AG20443 (cell line): ENCODE measurements at places on chromosomes 6 and 20.

- no peak for DNase-seq
Measured at GRCh38 chr20:2707353-2708072, 14.9 kb downstream of the EBF4 start.

DNA sequence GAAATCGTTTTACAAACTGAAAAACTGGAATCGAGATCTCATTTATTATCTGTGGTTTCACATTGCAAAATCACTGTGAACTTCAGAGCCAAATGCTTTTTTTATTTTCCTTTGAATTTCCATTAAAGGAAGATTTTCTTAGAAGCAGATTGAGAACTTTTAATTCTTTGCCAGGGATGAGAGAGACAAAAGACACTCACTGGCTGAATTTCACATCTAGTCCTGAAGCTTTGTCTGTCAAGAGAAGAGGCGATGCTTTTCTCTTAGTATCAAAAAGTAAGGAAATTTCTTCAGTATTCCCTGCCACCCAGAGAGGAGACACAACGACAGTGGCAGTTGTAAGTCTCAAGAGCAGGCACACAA, 141.8 kb downstream of the TMEM200A start:
- DNase-seq: no peak

GRCh38 chr6:169296170-169296569, 42.5 kb upstream of the THBS2 start:
- DNase-seq: no peak

- no peak for DNase-seq
Measured at GRCh38 chr6:156887623-156888269, 110.6 kb downstream of the ARID1B start.

- DNase-seq: no peak
Measured at GRCh38 chr20:42099101-42099500, 480.9 kb upstream of the CHD6 start.

DNA sequence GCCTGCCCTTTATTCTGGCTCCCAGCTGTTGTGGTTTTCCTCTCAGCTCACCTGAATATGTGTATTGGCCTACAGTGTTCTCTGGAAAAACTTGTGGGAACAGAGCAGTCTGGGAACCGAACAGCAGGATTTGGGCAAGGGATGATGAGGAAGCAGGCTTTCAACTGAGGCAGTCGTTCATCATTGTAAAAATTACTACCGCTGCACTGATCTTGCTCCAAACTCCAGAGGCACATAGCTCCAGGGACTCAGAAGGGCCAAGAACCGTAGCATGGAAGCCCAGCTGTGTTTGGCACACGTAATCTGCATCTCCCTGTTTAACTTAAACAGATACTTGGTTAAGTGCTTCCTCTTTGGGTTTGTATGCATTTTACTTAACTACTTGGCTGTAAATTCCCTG, 48.3 kb upstream of the EEF1A1 start:
- DNase-seq: no peak

DNA sequence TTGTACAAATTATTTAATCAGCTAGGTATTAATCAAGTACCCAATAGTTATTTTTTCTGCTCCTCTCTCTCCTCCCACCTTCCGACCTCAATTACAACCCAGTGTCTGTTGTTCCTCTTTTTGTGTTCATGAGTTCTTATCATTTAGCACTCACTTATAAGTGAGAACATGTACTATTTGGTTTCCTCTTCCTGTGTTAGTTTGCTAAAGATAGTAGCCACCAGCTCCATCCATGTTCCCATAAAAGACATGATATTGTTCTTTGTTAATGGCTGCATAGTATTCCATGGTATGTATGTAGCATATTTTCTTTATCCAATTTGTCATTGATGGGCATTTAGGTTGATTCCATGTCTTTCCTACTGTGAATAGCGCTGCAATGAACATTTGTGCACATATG, 652.8 kb upstream of the CITED2 start:
- no peak for DNase-seq

DNA sequence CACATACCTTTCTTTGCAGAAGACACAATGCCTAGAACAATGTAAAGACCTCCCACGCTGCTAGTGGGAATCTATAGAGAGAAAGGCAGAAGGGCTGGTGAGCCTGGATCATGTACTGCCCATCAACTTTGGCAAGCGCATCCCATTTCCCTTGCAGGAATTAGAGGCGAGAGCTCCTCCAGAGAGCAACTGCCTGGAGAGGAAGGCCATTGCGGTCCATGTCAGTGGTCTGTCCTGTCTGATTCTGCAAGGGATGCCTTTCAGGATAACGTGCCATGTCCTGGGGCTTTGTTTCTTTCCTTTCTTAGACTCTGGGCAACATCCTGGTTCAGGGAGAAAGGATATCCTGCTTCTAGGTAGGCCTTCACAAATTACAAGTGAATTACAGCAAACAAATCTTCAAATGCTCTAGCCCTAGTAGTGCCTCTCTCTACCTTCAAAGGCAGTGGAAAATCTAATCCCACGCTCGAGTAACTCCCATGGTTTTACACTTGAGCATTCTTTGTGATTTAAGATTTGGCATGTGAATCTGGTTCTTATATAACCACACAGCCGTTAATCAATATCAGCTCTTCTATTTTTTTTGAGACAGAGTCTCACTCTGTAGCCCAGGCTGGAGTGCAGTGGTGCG, 38.5 kb downstream of the GCNT2 start:
- DNase-seq: no peak

- DNase-seq: no peak
Measured at GRCh38 chr6:34343806-34344205, 48.7 kb downstream of the NUDT3 start.

- no peak for DNase-seq
Measured at GRCh38 chr20:42274986-42275385, 656.8 kb upstream of the CHD6 start.

- DNase-seq: peak; percentile 39
Measured at GRCh38 chr6:118663993-118664985, 12.9 kb upstream of the CEP85L start.

DNA sequence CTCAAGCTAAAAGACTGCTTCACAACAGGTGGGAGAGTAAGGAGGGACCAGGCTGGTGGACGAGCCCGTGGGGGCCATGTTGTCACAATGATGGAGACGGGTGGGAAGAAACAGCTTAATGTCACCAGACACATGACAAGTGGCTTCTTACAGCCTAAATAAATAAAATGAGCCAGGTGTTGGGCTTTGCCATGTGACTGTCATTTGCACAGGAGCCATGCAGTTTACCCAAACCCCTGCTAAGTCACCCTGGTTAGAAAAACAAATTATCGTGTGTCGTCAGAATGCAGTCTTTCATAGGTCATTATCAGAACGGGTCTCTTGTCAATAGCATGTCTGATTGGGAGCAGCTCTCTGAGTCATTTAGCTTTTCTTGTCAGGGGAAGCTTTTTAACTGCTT, 18.5 kb downstream of the BTBD3 start:
- DNase-seq: no peak

GRCh38 chr6:123803504-123804013, at the start of gene NKAIN2:
Gene NKAIN2 (plus strand): TSS chr6:123803865.
- DNase-seq: peak; percentile 26

GRCh38 chr6:23311211-23311610, 741.8 kb downstream of the HDGFL1 start:
- no peak for DNase-seq

DNA sequence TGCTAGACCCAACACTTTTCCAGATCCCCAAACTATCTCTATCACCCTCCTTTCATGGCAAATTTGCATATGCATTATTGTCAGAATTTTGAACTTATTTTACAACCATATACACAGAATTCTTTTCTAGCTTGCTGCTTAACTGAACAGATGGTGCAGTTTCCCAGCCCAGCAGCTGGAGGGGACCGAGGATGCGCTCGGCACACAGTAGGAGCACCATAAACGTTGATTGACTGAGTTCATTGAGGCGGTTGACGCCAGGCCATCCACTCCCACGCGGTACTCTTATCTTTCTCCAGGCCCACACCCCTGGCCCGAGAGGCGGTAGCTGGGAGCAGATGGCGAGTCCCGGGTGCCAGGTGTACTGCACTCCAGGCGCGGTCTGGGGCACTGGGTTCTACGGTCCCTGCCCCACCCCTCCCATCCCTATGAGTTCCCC, 6.8 kb upstream of the SOX4 start:
- DNase-seq: no peak

- DNase-seq: no peak
Measured at GRCh38 chr20:48049641-48050040, 264.4 kb upstream of the SULF2 start.

DNA sequence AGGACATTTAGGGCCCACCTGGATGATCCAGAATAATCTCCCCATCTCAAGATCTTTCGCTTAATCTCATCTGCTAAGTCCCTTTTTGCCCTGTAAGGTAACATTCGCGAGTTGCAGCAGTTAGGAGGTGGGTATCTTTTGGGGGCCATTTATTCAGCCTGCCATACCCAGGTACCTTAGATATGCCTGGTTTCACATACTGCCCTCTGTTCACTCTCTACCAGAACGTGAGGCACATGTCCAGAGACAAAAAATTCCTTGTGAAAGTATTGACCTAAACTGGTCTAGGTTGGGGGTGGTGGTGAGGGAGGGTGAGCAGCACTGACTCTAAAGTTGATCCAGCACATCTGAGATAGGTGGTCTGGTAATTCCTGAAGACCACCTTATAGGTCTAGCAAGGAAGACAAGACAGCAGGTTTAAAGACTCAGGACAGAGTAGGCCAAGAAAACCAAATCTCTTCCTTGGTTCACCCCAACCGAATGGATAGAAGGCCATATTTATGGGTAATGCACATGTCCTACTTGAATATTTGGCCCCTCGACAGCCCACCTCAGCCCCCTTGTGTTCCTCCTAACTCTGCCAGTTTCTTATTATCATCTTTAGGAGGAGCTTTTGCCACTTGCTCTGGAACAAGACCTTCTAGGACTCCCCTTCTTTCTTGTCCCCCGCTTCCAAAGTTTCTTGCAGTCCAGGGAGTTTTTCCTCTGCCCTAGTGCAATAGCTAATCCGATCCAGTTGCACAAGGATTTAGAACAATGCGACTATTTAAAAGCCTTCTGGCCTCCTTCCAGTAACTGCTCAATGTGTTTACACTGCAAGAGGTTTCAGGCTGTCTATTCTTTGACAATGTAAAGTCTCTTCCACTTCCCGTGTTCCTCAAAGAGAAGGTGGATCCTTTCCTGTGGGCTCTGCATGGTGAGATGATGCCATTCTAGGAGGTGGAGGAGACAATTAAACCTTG, 213.0 kb upstream of the LAMP5 start:
- no peak for DNase-seq

DNA sequence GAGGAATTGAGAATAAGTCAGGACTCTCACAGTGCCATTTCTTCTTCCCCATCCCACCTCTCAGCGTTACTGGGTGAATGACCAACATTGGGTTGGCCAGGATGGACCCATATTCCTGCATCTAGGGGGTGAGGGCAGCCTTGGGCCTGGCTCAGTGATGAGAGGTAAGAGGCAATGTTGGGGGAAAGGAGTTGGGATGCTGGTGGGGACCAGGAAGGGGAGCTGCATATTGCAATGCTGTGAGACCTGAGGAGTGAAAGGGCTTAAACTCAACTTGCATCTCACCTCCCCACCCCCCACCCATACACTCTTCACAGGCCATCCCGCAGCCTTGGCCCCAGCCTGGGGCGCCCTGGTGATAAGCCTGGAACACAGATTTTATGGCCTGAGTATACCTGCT, 1.3 kb downstream of the PRSS16 start:
- no peak for DNase-seq

DNA sequence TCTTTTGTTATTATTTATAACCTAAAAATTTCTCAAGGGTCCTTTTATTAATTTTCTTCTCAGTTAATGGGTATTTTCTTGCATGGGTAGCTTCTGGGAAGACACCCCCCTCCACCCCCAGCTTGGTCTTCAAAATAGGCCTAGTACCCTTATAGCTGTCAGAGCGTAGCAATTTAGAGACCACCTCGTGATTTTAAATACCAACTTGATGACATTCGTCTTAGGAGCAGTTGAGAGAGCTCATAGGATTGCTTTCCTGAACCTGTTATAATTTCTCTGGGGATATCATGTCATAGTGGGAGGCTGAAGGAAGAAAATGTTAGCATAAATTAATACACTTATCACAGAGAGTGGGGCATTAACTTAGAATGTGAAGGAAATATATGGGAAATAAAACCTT, 83.1 kb upstream of the MLIP start:
- DNase-seq: no peak

- DNase-seq: peak; percentile 9
Measured at GRCh38 chr6:121216928-121217327, 117.4 kb downstream of the TBC1D32 start.
